Activated CD4-positive, alpha-beta T cell treated with anti-CD3 and anti-CD28 coated beads, Interleukin-2, amount 50 U/mL, for 24 hours (primary cell): ENCODE measurements at places on chromosomes 11 and 22.

DNA sequence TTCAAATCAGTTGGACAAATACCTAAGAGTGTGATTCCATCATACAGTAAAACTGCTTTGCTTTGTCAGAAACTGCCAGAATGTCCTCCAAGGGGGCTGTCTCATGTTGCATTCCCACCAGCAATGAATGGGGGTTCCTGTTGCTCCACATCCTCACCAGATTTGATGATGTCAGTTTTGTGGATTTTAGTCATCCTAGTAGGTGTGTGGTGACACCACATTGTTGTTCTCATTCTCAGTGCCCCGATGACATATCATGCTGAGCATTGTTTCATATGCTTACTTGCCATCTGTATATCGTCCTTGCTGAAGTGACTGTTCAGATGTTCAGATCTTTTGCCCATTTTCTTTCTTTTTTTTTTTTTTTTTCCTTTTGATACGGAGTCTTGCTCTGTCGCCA, 37.0 kb downstream of the CDPF1 start:
- no peak for DNase-seq

GRCh38 chr11:61170566-61170965, 9.3 kb upstream of the VPS37C start:
- DNase-seq: no peak

- no peak for DNase-seq
These were observed 8.5 kb downstream of the ACAD8 start for GRCh38 chr11:134261626-134262488.

DNA sequence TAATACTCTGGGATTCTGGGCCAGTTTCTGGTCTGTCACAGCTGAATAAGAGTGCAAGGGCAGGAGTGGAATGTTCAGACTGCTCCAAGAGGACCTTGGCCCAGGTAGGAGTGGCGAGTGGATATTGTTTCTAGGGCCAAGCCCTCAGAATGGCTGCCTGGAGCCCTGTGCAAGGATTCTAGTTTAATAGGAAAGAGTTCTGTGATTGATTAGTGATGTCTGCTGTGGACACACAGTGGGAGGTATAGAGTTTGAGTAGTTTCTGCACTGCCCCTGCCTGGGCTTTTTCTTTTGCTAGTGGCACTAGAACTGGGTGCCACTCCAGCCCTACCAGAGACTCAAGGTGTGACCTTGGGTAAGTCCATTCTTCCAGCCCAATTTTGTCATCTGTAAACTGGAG, 9.7 kb upstream of the MPPED1 start:
- no peak for DNase-seq

GRCh38 chr11:16606784-16607674, 131.4 kb upstream of the C11orf58 start:
- DNase-seq: no peak

DNA sequence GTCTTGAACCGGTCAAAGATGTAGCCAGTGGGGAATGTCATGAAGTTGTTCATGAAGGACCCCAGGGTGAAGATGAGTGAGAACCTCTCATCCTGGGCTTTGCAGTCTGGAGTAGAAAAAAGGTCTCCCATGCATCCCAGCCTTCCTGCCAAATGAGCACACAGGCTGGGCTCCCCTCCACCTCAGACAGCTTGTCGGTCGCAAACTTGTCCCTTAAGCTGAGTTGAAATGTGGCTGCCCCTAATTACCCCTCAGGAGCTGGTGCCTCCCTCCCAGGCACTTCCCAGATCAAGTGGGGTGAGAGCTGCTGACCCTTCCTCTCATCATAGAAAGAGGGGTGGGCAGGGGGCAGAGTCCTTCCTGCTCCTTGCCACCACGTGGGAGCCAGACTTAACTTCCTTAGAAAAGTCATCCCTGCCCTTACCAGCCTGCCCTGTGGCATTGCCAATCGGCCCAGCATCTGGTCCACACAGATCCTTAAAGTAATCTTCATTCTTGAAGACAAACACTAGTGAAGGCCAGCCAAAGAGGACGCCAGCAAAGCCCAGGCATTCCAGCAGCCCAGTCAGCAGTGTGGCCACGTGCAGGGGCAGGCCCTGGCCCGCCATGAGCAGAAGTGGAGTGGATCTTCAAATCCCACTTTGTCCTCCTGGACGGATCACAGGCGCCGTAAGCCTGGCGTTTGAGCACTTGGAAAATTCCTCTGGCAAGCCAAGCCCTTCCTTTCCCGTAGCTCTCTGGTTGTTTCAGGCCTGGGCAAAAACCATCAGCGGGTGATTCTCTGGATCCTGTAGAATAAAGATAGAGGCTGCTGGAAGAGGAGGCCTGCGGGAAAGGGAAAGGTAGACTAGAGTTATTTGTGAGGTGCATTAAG, 1.1 kb downstream of the SLC43A3 start:
- DNase-seq: no peak

- DNase-seq: no peak
These were observed 202.7 kb downstream of the ARHGAP42 start for GRCh38 chr11:100889758-100890157.

GRCh38 chr22:26718488-26718887, 61.1 kb downstream of the MIAT start:
- DNase-seq: no peak

GRCh38 chr11:35905646-35906276, 38.1 kb upstream of the LDLRAD3 start:
- DNase-seq: no peak

DNA sequence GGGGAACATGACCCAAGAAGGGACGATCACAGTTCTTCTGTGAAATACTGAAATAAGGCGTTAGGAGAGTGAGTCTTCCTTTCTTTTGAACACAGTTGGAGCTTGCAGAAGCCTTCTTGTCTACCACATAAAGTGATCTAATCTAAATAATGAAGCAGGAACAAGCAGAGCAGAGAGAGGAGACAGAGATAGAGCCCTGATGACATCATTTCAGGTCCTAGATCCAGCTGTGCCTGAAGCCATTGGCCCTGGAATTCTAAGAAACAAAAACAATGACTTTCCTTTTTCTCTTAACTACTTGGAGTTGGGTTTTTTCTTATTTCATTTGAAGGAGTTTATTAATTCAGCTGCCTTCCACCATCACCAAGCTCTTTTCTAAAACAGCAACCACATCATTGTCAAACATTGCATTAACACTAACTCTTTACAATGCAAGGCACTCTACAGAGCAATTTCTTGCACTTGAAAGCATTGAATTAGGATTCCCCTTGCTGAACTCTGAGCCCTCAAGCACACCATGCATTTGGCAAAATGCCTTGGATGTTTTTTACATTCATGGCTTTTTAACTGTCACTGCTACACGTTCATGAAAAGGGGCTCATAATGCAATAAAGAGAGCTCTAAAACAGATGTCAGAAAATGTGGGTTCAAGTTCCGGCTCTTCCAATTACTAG, 117.2 kb upstream of the TIMP3 start:
- no peak for DNase-seq

GRCh38 chr11:118789501-118790356, 1.2 kb downstream of the DDX6 start:
- no peak for DNase-seq

DNA sequence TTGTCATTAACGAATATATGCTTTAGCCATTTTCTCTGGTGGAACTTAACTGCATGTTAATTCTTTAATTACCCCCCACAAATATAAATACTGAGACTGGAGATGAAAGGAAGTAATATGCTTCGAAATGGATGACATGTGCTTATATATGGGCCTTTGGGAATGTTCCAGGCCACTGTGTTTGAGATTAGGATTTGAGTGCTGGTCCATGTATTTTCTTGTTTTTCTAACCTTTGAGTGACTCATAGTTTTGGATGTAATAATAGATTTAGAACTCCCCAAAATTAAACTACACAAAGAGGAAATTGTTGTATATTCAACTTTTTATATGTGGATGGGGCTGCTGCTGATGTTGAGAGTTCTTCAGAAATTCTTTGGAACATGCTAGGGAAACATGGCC, 54.2 kb downstream of the EXT2 start:
- DNase-seq: no peak

DNA sequence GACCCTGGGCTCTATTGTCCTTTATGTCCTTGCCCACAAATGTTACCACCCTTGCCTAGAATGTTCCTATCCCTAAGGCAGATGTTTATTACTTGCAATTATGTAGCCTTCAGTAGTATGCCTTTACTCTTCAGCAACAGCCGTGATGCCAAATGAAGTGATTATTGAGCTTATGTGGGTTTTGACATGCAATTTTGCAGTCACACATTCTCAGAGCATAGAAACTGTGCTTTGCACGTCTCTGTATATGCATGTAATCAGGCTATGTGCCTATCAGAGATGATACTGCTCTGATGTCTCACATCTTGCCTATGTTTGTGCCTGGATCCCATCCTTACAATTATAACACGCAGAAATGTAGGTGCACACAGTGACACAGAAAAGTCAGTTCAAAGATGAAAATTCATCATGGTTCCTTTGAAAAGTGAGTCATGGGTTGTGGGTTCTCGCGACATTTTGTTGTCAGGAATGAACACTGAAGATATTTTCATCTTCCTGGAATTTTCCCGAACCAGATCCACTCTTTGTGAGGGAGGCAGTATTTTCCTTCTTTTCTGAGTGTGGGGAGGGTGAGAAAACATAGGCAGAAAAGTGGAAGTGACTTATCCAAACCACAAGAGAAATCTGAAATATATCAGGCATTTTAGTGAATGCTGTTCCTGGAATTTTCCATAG, 81.1 kb downstream of the BMAL1 start:
- DNase-seq: no peak

GRCh38 chr11:11458485-11458884, 105.4 kb upstream of the CSNK2A3 start:
- no peak for DNase-seq
